ENCODE measurements at places on chromosomes 7 and 10.
A peak's percentile ranks its signal among the peaks of the same experiment; 100 is the strongest.

GRCh38 chr10:102020938-102021337 is 35.0 kb downstream of the ARMH3 start:
- DNase-seq = no peak

DNA sequence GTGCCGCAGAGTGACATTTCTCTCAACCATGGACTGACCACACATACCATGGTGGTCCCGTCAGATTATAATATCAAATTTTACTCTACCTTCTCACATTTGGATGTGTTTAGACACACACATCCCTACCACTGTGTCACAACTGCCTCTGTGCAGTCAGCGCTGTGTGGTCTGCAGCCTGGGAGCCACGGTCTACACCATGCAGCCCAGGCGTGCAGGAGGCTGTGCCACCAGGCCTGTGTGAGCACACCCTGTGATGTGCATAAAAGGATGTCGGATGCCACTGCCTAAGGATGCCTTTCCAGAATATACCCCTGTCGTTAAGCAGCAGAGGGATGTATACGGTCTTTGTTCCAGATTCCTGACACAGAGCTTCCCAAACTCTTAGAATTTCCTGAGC is 150.4 kb downstream of the TCERG1L start:
- no peak for DNase-seq

- DNase-seq = no peak
These were observed 112.3 kb downstream of the CFTR start for GRCh38 chr7:117592011-117592635.

- no peak for DNase-seq
These were observed 8.4 kb upstream of the SNX13 start for GRCh38 chr7:17948526-17949238.

GRCh38 chr10:50439806-50440205 is 183.9 kb downstream of the SGMS1 start:
- DNase-seq = peak; percentile 60

DNA sequence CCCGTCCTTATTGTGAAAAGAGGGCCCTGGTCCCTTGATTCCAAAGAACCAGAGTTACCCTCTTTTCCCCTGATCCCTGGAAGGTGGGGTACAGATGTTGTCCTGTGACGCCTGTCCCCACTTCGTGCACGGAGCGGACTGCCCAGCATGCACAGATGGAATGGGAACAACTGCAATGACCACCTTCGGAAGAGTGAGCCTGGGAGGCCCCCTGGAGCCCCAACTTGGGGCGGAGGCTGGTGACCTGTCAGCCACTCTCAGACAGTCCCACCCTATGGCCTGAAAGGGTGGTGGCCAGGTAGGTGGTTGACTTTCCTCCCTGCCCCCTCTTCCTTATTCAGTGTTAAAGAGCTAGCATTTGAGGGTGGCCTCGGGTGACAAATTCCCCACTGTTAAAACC is 196.6 kb upstream of the GALNT17 start:
- no peak for DNase-seq

DNA sequence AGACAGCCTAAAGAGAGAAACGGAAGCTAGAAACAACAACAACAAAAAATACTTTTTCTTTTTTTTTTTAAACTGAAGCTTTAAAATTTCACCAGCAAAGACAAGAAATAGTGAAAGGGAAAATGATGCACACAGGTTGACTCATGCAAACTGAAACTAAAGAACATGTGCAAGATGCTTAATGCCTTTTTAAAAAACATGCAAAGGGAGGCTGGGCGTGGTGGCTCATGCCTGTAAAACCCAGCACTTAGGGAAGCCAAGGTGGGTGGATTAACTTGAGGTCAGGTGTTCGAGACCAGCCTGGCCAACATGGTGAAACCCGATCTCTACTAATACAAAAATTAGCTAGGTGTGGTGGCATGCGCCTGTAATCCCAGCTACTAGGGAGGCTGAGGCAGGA is 15.1 kb upstream of the CUBN start:
- DNase-seq = no peak

GRCh38 chr7:39260279-39260844 is 282.7 kb downstream of the POU6F2 start:
- DNase-seq = no peak

DNA sequence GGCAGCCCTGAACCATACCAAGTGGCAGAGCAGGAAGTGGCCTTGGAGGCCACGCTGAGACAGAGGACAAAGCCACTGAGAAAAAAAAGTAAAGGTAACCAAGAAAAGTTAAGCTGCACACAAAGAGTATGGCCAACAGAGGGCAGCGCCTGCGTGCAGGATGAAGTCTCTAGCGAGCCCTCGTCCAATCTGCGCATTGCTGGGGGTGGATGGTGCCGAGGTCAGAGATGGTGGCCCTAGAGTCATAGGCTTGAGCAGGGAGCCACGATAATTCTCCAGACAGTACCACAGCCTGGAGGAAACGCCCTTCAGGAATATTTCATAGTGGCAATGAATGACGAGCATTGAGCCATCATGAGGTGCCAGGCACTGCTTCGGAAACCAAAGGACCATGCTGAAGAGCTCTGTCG is 9.7 kb downstream of the ATP6V0E2 start:
- no peak for DNase-seq

DNA sequence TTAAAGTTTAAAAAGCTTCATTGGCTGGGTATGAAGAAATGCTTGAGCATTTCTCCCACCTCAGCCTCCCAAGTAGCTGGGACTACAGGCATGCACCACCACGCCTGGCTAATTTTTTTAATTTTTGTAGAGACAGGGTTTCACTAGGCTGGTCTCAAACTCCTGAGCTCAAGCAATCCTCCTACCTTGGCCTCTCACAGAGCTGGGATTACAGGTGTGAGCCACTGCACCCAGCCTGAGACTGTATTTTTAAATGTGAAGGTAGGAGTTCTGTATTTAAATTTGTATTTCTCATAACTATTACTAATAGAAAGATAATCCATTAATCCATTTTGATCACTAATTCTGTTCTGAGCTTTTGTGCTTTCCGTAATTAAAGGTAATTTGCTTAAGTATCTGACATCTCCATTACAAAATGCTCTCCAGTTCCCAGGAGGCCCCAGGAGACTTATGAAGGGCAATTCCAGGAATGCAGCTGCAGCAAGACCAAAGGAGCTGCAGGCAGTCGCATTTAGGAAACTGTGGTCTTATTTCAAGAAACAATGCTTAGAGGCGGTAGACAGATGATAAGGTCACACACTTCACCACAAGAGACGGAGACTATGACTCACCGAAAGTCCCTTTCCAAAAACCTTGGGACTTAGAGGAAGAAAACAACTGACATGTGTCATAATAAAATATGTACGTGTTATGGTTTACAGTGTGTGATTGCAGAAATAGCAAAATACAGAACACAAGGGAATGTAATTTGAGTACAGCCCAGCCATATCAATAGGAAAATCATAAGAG is 23.3 kb downstream of the YAE1 start:
- DNase-seq = peak; percentile 96

DNA sequence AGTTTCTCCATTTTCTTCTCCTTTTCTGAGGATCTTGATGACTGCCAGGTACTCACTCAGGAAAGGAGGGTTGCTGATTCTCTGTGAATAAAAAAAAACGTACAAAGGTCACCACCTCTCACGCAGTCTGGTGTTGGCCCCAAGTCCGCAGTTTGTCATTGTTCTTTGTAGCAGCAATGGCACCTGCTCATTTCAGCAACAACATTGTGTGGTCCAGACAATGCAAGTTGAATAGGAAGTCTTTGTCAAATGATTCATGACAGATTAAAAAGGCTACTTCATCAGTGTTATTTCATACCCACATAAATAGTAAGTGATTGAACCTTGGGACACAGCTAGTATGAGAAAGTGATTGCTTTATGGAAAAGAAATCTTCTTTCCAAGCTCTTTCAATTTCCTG is 653.5 kb upstream of the MGMT start:
- no peak for DNase-seq

- DNase-seq = no peak
These were observed 368.4 kb downstream of the ARL4A start for GRCh38 chr7:13055732-13056368.

- DNase-seq = peak; percentile 87
These were observed 169.5 kb upstream of the SVIL start for GRCh38 chr10:29804025-29804852.

GRCh38 chr7:149736478-149737360 is 36.7 kb downstream of the ZNF467 start:
- no peak for DNase-seq

DNA sequence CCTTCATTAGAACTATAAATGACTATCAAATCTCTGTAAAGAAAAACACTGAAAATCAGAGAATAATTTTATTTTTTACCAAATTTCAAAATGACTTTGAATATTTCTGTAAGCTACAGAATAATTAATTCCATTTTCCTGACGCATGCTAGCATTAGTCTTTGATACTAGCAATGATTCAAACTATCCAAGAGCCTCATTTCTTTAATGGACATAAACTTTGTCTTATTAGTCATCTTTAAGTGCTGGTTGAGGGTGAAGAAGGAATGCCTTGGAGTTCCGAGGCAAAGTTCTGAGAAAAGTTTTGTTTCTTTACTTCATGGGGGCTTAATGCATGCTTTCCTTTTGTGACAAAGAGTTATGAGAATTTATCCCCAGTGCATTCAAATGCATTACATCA is 137.3 kb downstream of the AGMO start:
- peak; percentile 35 for DNase-seq

DNA sequence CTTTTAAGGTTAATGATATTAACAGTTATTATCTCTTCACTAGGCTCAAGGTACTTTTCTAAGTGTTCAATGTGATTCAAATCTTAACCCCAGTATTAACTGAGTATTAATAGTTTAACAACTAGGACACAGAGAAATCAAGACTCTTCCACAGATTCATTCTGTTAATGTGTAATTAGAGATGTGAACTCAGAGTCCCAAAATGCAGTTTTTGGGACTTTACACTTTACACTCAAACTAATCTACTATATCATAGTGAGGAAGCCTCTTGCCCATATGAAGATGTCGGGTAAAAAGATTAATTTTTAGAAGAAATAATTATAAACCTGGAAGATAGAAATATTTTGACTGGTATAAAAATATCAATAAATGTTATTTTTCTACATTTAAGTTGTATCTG is 644.5 kb upstream of the LRRTM3 start:
- no peak for DNase-seq

DNA sequence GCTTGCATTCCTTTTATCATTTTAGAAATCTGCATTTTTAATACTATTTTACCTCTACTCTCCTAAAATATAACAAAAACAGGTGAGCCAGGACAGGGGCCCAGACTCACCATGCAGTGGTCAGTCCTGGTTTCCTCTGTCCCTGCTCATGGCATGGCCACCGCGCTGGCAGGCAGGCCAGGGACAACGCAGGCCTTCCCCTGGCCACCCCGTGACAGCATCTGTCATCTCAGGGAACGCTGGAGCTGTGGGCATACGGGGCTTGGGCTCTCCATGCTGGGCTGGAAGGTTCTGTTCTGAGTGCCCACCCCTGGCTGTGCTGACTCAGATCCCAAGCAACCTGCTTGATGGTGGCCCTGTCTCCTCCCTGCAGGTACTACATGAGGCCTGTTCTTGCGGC is 35.1 kb upstream of the CDH23 start:
- no peak for DNase-seq

- no peak for DNase-seq
These were observed 241.5 kb upstream of the PTER start for GRCh38 chr10:16195178-16195769.

- no peak for DNase-seq
These were observed 233.7 kb downstream of the PTPRN2 start for GRCh38 chr7:158353606-158354570.

DNA sequence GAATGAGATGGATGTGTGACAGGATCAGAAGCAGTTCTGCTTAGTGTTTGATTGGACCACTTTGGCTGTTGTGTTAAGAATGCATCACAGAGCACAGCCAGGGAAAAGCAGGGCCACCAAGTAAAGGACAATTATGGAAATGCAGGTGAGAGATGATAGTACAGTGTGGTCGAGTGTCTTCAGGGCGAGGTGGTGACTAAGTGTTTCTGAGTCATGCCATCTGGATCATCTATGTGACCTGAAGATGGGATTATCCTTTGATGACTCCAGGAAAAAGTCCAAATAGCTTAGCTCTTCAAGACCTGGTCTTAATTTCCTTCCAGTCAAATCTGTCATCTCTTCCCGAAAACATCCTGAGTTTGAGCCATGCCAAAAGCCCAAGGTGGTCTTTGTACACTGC is 523.2 kb upstream of the IGFBP3 start:
- no peak for DNase-seq

- no peak for DNase-seq
These were observed 2.5 kb upstream of the SLIT1 start for GRCh38 chr10:97188261-97188711.

DNA sequence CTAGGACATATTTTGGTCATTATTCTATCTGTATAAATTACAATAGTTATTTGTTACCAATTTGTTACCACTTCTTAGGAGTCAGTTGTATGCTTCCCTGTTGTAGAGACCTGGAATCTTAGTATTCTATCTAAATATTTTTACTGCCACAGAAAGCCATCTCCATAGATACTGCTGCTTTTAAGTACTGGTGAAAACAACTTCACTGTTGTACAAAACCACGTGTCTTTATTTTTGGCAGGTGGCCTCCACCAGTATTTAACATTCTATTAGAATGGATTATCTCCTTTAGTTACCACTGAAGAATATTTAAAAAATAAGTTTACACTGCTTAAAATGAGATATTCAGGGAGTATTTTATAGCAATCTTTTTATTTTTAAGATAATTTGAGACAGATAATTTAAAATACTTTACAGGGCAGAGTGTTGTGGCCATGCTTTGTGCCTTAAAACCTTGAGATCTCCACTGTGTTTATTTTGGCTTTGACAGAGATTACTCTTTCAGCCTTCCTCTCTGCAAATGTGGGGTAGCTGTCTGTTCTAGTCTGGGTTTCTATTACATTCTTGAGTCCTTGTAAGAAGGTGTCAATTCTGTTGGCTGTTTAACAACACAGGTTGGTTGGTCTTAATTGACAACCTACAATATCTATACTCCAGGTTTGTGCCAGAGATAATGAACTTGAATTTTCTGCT is 185.6 kb downstream of the LRRC4 start:
- DNase-seq = peak; percentile 15

DNA sequence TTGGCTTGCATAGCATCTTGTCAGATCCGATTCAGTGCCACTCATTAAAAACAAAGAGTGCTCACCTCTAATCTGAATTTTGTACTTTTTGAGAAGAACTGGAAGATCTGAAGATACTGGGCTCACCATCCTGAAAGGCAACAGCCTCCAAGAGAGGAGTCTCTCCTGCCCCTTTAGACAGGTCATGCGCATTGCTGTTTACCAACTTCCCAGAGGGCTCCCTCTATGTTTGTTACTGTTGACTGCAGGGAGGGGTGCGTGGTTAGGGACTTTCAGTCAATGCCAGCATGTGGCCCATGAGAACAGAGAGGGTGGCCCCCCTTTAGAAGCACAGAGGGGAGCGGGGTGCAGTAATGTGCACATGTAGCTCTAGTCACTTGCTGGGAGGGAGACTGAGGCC is 33.2 kb upstream of the CABCOCO1 start:
- no peak for DNase-seq

- peak; percentile 17 for DNase-seq
These were observed 631 bp downstream of the SUPV3L1 start for GRCh38 chr10:69180525-69181204.

- DNase-seq = no peak
These were observed 37.9 kb downstream of the FAM20C start for GRCh38 chr7:230274-230673.

- DNase-seq = peak; percentile 39
These were observed 4.6 kb downstream of the BRI3 start for GRCh38 chr7:98286093-98286539.

All from astrocyte (in vitro differentiated cells and primary cell).